GM19239 (cell line): ENCODE measurements at places on chromosomes 7 and 10.

DNA sequence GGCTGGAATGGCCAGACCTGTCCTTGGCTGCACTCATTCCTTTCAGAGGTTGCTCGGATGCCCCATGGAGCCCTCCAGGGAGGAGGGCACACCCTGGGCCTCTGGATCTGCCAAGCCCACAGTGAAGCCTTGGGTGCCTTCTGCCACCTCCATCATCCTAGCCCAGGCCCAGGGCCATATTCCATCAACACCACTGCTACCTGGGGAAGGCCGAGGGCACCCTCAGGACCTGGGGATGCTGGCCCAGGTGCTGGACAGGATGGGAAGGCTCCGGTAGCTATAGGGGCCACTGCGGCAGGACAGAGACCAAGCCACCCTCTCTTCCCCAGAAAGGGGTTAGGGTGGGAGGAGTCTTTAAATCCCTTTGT, 810 bp downstream of the OPN4 start:
- DNase-seq = no peak

DNA sequence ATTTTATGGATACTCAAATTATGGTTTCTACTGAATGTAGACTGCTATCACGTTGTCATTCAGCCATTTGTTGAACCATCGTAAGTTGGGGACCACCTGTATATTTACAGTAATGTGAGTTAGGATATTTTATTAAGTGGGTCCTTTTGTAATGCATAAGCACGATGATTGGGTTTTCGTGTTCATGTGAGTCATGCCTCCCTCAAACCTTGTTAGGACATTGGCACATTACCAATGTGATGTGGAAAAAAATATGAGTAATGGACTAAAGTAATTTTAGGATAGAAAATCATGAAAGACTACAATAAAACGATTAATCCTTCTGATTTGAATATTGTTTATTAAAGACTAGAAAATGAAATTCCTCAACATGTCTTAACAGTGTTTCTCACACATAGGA, 8.7 kb downstream of the SMC3 start:
- no peak for DNase-seq

GRCh38 chr10:29324220-29324841, 35.5 kb downstream of the LYZL1 start:
- no peak for DNase-seq

DNA sequence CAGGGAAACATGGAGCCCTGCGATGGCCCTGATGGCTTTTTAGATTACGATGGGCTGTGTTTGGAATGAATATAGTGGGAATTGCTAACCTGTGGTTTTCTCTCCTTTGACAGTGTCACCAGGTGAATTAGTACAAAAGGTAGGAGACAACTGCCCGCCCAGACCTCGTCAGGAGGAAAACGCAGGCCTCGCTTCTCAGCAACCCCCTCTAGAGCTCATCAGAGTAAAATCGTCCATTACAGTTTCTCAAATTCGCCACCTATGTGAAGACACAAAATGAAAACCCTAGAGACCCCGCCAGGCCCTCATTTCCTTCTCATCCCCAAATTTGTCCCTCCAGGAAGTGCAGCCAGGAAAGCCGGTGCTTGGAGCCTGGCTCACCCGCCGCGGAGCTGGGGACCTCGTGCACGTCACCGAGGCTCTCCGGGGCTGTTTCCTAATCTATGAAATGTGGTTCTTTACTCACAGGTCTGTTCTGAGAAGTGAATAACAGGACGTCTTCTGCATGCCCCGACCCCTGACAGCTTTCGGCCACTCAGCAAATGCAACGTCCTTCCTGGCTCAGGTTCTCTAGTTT, 143.7 kb downstream of the VIPR2 start:
- no peak for DNase-seq

- DNase-seq = no peak
Observed at GRCh38 chr10:33722067-33722466, 387.6 kb upstream of the NRP1 start.

GRCh38 chr7:44602576-44602910, 3.9 kb upstream of the OGDH start:
- no peak for DNase-seq

GRCh38 chr10:98047009-98047741, 16.8 kb upstream of the CRTAC1 start:
- DNase-seq = no peak

DNA sequence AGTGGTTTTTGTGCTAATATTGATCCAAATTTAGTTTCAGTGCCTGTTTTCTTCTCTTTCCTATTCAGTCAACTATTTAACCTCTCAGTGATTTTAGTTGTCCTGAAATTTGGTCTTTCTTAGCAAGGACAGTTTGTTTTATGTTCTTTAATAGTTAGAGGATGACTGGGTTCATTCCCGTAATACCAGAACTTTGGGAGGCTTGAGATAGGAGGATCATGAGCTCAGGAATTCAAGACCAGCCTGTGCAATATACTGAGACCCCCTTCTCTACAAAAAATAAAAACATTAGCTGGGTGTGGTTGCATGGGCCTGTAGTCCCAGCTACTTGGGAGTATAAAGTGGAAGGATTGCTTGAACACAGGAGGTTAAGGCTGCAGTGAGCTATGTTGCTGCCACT, 148.3 kb downstream of the EXOC4 start:
- DNase-seq = no peak

GRCh38 chr10:28130267-28130666, 131.4 kb upstream of the ODAD2 start:
- DNase-seq = no peak

DNA sequence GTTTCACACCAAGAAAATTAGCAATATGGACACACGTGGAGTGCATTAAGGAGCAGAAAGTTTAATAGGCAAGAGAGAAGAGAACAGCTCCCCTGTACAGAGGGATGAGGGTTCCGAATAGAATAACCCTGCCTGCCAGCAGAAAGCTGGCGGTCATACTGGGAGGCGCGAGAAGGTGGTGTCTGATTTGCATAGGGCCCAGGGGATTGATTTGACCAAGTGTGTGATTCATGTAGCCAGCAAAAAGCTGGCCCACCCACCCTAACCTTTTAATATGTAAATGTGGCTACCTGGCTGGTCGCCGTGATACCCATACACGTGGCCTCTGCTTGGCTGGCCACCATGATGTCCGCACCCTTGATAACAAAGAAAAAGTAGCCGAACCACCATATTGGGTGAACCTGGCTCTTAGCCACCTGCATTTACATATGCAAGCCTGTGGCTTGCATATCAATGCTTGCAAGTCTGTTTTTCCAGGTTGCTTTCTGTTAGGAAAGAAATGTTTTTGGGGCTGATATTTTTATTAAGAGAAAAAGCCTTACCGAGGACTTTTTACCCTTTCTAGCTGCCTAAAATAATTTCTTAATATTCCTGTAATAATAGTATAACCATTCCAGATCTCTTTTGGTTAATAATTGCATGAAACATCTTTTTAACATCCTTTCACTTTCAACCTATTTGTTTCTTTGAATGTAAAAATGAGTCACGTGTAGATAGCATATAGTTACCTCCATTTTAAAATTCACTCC, 20.5 kb upstream of the VWDE start:
- DNase-seq = no peak

GRCh38 chr10:121927318-121927840, 452 bp downstream of the ATE1 start:
- DNase-seq = peak; percentile 20

DNA sequence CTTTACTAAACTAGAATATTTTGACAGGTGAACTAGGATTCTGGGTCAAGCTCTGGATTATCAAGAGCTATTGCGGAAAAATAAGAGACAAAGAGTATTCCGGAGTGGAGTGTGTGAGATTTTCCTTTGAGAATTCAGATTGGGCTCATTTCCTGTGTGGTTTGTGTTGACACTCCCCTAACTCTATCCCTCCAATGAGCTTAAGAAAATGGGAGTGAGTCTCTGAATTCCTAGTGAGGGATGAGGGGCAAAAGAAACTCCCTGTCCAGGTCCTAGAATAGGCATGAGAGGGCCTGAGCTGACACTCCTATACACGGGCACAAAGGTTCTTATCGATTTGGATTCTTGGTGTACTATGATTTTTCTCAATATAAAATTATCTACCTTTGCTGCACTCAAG, 10.2 kb downstream of the KLF14 start:
- no peak for DNase-seq

DNA sequence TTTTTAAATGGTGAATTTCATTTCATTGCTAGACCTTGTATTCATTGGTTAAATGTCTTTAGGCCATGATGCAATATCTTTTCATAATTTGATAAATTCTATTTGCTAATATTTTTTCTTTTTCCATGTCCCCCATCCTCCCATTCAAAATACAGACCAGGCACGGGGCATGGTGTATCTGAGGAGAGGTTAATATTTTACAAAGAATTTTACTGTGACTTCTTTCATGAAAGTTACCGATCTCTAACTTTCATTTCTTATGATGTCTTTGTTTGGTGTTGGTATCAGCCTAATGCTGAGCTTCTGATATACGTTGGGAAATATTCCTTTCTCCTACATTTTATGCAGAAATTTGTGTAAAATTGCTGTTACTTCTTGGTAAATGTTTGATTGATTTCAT, 216.7 kb upstream of the IGFBP3 start:
- no peak for DNase-seq

DNA sequence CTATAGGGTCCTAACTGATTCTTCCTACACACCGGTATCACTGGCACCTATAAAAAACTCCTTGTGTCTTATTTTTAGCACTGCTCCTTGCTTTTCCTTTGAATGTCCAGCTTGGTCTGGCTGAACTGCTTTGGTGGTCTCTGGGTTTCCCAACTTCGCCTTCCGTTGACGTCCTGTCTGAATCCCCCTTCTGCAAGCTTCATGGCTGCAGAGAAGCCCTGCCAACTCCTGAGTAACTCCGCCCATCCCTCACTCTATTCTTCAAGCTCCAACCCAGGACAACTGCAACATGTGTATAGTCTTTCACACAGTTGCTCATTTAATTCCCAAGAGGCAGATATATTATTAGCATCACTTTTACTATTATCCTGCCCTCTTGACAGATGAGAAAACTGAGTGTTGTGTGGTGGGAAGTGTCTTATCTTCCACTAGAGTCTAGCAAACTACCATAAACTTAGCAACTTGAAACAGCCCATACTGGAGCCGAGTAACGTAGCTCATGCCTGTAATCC, 40.9 kb downstream of the MTURN start:
- no peak for DNase-seq

- no peak for DNase-seq
Observed at GRCh38 chr10:117424883-117425649, 49.8 kb upstream of the PDZD8 start.

DNA sequence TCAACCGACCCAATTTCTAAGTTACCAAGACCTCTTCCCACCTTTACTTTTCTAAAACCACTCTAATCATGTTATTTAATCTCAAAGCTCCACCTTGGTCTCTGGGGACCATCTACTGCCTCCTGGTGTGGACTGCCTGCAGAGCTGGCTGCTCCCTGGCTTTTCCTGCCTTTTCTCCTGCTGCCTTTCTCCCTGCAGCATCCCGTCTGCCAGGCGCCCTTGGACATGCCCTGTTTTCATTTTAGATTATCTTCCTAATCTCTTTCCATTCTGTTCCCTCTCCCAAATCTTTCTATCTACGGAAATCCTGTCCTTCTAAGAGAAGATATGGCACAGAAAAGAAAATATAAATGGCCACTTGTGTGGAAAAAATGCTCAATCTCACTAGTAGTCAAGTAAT, 23.1 kb downstream of the TCAF1 start:
- no peak for DNase-seq

GRCh38 chr7:143279186-143280098, 5.3 kb upstream of the TMEM139 start:
- DNase-seq = no peak

GRCh38 chr7:96663457-96663856, 46.2 kb downstream of the SEM1 start:
- DNase-seq = peak; percentile 2

DNA sequence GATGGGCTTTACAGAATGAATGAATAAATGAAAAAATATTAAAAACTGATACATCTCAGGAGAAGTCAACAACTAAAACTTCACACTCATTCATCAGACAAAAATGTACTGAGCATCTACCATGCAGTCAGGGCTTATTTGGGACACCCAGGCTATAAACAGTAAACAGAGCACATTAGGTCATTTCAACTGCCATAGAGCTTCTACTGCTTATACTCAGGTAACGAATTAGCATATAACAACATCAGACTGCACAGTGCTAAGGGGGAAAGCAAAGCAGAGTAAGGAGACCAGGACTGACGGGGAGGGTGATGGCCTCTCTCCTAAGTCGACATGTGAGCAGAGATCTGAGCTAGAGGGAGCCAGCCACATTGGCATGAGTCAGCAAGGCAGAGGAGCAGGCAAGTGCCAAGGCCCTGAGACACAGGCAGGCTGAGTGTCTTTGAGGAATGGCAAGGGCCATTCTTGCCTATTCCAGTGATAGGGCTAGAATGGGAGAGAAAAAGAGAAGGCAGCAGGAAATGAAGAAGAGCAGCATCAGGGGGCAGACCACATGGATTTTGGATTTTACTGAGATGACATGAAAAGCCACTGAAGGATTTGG, 528.9 kb downstream of the PARD3 start:
- DNase-seq = no peak
